ENCODE measurements at places on chromosomes 2 and 18.

- DNase-seq = no peak
Measured at GRCh38 chr2:108449410-108450130, 564 bp downstream of the GCC2 start.

GRCh38 chr2:109699646-109700045, 85.5 kb downstream of the SOWAHC start:
- DNase-seq = no peak

- no peak for DNase-seq
Measured at GRCh38 chr2:70574618-70575017, 21.0 kb upstream of the TGFA start.

DNA sequence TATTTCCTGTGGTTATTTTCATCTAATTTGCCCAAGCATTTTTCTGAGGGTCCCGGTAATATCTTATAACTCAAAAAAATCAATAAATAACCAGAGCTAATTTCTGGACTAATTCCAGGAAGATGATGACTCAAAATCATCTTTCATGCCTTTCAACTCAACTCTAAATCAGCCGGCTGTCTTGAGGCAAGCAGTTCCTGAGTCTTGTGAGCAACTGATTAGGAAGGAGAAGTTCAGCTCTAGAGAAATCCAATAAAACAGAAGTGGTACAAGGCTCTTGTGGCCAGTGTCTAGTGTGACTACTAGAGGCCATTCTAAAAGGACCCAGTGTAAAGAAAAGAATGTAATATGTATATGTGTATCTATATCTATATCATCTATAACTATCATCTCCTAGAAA, 890.4 kb downstream of the TRIB2 start:
- DNase-seq = no peak
